ENCODE measurements at places on chromosomes 1 and 21. TPM values are rescaled to one million over a fixed set of nuclear protein-coding genes. Genes with fewer than 3 reads are reported as not detected.

NUAK2 gene
- total RNA-seq = 0.54 TPM

DNA sequence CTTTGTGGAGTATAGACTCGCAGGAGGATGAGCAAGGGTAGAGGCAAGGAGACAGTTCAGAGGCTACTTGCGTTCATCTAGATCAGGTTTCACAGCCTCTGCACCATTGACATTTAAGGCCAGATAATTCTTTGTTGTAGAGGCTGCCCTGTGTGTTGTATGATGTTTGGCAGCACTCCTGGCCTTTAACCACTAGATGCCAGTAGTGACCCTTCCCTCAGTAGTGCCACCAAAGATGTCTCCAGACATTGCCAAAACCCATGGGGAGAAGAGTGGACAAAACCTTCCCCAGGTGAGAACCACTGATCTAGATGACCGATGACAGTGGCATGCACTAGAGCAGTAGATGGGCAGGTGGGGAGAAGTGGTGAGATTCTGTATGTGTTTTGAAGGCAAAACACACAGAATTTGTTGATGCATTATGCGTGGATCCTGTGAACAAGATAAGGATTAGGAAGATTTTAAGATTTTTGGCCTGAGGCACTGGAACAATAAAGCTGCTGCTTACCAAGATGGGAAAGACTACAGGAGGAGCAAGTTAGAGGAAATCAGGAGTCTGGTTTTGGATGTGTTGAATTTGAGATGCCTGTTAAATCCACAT lies 9.9 kb upstream of the COG2 start:
- no peak overlapping the region for H3K4me3 ChIP-seq
- DNase-seq = no peak
- H3K4me1 ChIP-seq = no peaks in the 10 kb centered on the region

DNA sequence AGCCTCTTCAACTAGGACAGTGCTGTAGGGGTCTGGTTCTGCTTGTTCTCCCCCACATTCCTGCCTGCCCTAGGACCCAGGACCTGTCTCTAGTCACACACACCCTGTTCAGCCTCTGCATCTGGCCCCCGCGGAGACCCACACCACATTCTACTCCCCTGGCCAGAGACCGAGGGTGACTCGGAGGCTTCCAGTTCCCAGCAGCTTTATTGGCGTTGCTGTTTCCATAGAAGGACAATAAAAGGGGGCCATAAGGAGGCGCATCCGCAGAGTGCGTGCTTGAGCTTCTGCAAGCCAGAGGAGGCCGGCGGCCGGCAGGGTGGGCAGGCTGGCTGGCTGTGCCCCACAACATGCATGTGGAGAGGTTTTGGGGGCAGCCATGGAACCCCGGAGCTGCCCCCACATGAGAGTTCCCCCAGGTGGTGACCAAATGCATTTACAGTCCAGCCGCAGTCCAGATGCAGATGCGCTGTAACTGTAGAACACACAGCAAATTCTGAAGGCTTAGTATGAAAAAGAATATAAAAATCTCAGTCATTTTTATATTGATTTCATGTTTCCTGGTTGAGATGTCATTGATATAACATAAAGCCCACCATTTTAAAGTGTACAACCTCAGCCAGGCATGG lies 52.4 kb downstream of the PDE9A start:
- no peaks in the 10 kb centered on the region for H3K36me3 ChIP-seq
- H3K27ac ChIP-seq = no peak overlapping the region
- no peaks in the 10 kb centered on the region for H3K27me3 ChIP-seq
- DNase-seq = no peak

DNA sequence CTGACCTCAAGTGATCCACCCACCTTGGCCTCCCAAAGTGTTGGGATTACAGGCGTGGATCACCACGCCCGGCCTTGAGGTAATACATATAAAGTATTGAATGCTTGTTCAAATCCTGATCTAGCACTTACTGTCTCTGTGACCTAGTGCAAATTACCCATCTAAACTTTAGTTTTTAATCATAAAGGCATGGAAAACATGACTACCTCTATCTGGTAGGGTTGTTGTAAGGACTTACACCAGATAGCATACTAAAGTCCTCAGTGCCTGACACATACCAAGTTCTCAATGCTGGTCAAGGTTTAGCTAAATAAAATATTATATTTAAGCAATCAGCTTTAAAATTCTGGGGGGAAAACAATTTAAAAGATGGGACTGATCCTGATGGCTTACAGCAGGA lies 38.3 kb downstream of the RAB3GAP2 start:
- no peaks in the 10 kb centered on the region for H3K4me1 ChIP-seq
- no peaks in the 10 kb centered on the region for H3K36me3 ChIP-seq
- H3K27ac ChIP-seq = no peak overlapping the region
- DNase-seq = no peak

DNA sequence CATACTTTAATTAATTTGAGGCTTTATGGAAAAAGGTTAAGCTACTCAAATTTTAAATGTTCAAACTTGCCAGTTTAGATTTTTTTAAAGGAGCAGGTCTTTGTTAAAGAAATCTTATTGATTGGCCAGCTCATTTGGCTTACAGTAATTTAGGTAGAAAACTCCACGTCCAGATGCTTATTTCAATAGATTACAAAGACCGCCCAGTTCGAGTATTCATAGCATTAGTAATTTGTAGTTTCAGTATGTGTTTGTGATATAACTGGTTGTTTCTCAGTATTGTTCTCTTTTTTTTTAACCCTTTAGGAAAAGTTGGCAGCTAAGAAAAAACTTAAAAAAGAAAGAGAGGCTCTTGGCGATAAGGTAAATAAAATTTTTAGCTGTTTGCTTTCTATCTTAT lies 1.6 kb downstream of the RPF1 start:
- H3K27ac ChIP-seq = no peak overlapping the region
- H3K4me1 ChIP-seq = peaks cover 20% of the 10 kb centered on the region
- peaks cover 27% of the 10 kb centered on the region for H3K27me3 ChIP-seq

DNA sequence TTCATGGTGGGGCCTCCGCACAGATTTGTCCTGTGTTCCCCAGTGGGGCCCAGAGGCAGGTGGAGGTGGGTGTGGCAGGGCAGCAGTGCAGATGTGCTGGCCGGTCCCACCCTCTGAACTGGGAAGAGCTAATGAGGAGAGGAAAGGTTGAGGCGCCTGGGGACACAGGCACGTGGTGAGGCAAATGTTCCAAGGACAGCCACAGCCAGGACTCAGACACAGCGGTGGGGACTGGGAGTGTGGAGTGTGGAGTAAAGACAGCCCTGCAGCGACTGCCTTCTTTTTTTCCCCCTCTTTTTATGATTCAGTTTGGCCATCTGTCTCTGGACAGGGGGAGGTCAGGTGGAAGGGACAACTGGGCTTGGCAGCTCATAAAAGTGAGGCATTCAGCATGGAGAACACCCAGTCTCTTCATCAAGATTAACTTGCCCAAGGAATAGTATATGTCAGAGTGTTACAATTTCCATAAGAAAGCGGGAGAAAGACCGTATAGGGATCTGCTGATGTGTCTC lies 104.2 kb upstream of the GCLM start:
- H3K36me3 ChIP-seq = no peaks in the 10 kb centered on the region
- no peaks in the 10 kb centered on the region for H3K4me1 ChIP-seq
- no peak overlapping the region for H3K4me3 ChIP-seq
- H3K27ac ChIP-seq = no peak overlapping the region
